Activated CD4-positive, alpha-beta T cell treated with anti-CD3 and anti-CD28 coated beads, Interleukin-2, amount 50 U/mL, for 48 hours (primary cell): ENCODE measurements at places on chromosomes 5 and 9.

DNA sequence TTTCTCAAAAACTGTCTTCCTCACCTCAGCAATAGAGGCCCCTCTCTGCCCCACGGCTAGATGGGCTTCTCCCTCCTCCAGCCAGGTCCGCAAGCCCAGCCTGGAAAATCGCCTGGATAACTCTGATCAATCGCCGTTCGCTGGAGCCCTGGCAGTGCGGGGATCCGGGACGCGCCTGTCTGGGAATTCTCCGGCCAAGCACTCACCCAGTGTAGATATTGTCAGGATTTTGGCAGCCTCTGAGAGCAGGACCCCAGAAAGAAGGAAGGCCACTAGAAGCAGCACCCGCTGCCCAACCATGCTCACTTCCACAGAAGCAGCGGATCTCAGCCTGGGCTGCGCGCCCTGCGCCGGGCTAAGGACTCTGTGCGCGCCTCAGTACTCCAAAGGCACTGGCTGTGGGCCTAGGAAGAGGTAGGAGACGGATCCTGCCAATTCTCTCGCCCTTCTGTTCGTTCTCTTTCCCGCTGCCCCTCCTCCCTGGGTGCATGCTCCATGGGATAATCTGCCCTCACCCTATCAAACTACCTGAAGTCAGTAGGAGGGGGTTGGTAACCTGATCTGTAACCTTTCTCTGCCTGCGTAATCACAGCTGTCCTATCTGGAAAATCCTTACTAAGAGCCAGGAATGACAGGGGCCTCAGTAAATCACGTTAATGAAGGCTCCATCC, at the start of gene UGT3A1:
UGT3A1 (minus strand) TSS at position 450 of the 671 bp plus-strand sequence; CDS start at position 300, 150 bp downstream.
- DNase-seq, result no peak

GRCh38 chr5:30874241-30875034, 319.0 kb upstream of the CDH6 start:
- DNase-seq, result no peak

GRCh38 chr5:38208782-38209378, 49.5 kb upstream of the EGFLAM start:
- no peak for DNase-seq

- no peak for DNase-seq
These were observed 272.7 kb upstream of the PANK3 start for GRCh38 chr5:168851902-168852321.

- DNase-seq, result peak; percentile 44
These were observed 6.0 kb upstream of the AQP3 start for GRCh38 chr9:33453286-33453860.

- no peak for DNase-seq
These were observed 54.0 kb upstream of the MAP3K1 start for GRCh38 chr5:56761151-56761885.

- DNase-seq, result no peak
These were observed 361.1 kb upstream of the TLE4 start for GRCh38 chr9:79210541-79211243.

- no peak for DNase-seq
These were observed 48.9 kb upstream of the PPARGC1B start for GRCh38 chr5:149681252-149681651.

- DNase-seq, result no peak
These were observed 1055.5 kb upstream of the DMAC1 start for GRCh38 chr9:8855046-8855445.

DNA sequence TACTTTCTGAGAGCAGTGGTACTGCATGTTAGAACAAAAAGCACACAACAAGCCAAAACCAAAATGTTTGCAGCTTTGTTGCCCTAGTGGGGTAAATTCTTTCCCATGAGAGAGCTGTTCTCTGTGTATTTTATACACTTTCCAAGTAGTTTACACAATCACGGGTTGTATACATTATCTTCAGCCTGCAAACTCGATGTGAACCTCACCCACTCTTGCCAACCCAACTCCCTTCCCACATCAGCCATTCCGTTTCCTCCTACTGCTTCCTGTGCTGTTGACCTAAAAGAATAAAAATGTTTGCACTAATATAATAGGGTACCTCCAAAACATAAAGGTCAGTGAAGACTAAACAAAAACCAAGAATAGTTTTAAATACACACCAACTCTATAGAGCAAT, 47.0 kb downstream of the IQGAP2 start:
- DNase-seq, result no peak

- no peak for DNase-seq
These were observed 47.1 kb downstream of the SH3RF2 start for GRCh38 chr5:145983446-145983845.

DNA sequence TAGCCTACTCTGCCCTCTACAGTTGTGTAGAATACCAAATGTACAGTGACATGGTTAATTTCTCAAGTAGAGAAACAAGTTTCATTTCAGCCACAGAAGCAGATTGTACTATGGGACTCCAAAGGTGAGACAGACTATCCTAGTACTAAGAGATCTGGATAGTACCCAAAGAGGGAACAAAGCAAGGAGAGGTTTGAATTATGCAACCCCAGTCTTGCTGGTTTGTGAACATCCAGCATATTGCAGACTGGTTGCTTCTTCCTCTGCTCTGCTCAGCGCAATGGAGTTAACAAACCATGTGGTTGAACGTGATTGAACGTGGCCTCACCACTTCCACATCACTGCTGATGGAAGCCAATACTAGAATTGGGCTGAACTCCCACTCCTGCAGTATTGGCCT, 43.3 kb upstream of the ALDOB start:
- DNase-seq, result no peak
